ENCODE measurements at places on chromosomes 3 and 15. TPM values are rescaled to one million over a fixed set of nuclear protein-coding genes. Genes with fewer than 3 reads are reported as not detected.

SI gene
- not detected for total RNA-seq

PLSCR2 gene
- not detected for total RNA-seq

GRCh38 chr3:37694284-37694675 lies 167.4 kb upstream of the CTDSPL start:
- DNase-seq: no peak

GRCh38 chr15:98779463-98780071 lies 131.2 kb downstream of the IGF1R start:
- DNase-seq: peak; percentile 87

DNA sequence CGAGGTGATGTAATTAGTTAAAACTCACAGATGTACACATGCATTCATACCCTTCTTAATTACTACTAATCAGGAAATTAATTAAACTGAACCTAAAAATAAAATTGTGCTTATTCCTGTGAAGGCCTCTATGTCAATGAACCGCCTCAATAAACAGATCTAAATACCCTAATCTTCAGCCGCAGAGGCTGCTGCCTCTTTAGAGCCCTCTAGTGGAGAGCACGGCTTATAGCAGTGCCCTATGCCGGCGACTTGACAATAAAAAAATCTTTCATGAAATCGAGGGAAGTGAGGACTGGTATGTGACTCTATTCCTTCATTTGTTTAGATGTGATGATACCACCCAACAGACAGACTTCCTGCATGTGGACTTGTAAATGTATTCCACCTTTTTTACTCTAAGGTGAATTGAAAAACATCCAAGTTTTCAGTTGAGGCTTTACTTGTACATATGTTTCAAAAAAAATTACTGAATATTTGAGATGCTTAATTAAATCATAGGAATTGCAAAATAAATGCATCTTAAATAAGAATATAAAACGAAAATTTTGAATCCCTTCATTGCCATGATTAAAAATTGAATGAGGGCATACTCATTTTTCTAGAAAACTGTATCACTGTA lies 8.3 kb upstream of the EPHA3 start:
- DNase-seq: peak; percentile 60

GRCh38 chr3:12999147-13000140 lies 73.8 kb downstream of the IQSEC1 start:
- no peak for DNase-seq

- no peak for DNase-seq
Observed at GRCh38 chr15:63070681-63071129, 28.2 kb downstream of the TPM1 start.

DNA sequence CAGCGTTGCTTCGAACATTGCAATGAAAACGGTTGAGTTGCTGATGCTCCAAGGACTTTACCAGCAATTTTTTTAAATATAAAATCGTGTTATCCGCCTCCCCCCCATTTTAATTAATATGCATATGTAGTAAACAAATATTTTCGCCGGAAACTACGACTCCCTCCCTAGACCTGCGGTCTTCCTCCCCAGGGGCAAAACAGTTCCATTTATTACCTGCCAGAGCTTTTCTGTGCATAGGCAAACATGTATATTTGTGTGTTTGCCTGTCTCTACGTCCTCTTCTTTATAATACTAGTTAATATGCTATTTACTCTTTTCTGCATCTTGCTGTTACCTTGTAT lies 593 bp upstream of the RSL24D1 start:
- DNase-seq: no peak

All from myocyte (in vitro differentiated cells).